ENCODE measurements at places on chromosomes 2 and 18.
A peak's percentile ranks its signal among the peaks of the same experiment; 100 is the strongest.

DNA sequence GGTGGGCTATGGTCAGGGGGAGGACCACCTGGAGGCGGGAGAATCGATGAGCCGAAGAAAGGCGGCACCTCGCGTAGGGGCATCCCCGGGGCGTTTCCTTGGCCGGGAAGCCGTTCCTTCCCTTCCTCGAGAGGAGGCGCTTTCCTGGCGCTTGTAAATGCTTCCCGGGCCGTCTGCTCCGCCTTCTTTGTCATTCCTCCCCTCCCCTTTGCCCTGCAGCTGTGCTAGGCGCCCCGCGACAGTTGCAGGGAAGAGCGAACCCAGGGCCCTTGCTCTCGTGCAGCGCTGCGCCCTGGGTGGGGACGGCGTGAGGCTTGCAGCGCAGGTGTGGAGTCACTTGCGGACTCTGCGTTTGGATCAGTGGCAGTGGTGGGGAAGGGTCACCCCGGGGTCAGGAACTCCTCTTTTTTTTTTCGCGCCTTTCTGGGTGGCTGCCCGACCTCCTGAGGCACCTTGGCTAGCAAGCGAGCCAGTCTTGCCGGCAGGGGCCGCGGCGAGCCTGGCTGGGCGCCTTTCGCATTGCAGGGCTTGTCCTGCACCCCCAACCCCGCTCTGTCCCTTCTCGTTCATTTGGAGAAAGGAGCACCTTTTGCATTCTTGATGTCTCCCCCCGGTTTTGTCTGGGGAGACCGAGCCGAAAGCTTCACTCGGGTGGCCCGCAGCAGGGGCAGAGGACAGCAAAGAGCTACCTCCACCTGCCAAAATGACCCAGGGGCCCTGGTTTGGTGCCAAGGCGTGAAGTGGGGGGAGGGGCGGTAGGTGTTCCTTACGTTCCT is 858 bp downstream of the KCNS3 start:
- peak; percentile 26 for DNase-seq

DNA sequence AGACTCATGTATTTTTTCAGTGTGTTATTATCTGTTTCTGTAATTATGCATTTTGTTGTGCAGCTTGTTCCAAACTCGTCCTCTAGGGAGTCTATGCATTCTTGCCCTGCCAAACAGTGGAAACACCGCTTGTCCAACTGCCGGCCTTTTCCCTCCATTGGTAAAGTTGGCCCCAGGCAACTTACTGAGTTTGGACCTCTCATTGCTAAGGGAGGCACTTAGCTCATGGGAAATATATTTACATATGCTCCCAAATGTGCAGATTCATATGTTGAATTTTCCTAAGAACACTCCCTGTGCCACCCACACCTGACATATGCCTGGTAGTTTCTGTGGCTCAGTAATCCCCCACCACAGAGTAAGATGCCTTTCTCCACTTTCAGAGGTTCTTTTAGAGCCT is 98.0 kb downstream of the TMEM185B start:
- DNase-seq = no peak

DNA sequence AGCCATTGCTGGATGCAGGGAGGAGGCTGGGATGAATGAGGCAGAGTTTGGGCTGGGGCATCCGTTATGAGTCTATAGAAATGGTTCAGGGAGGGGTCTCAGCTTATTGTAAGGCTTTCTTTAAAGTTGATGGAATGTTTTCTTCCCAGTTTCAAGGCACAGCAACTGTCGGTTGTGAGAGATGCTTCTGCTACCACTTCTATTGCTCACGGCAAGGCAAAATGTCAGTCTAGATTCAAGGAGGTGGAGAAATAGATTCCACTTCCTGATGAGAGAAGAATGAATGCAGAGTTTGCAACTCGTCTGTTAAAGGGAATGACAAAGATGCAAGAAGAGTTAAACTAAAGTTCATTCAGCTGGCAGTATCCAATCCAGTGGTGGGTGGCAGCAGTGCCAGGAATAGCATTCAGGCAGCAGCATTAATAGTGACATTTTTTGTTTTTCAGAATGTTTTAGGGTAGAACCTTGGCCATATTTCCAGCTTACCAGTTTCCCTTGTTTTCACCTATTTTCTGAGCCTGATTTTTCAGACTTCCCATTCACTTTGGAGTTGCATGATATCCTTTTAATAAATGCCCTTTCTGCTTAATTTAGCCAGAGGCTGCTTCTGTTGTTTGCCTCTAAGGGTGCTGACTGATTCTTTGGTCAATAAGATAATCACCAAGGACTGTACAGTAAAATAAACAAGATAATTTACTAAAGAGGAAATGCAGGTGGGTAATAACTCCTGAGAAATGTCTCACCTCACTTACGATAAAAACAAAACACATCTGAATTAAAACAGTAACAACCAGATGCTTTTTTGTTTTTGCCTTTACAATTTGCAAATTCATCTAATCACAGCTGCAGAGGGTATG is 138.4 kb downstream of the RPIA start:
- no peak for DNase-seq

GRCh38 chr2:27390822-27391679 is 10.5 kb upstream of the ZNF513 start:
- no peak for DNase-seq

GRCh38 chr18:51170664-51171063 is 26.8 kb downstream of the MEX3C start:
- no peak for DNase-seq

DNA sequence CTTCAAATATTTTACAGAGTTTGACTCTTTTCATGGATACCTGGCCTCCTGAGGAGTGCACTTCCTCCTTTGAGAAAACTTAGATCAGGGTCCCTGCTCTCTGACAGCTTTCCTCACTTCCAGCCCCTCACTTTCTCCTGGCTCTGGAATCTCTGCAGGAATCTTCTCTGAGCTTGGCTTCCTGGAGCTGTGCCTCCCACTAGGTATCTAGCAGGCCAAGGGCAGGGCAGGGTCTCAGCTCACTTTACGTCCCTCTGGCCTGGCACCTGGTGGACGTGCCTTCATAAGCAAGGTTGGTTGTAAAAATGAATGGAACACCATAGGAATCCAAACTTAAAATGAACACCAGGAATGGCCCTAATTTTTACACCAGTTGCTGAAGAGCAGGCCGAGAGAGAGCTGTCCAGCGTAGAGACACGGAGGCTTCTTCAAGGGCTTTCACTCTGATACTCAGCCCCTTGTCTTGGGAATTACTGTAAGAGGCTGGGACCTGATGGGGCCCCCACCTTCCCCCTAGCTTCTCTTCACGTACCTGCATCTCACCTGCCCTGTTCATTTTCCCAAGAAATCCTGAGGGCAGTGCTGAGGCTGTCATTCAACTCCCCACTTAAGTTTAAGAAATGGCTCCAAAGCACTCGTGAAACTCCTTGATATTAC is 426.9 kb upstream of the ID2 start:
- DNase-seq = no peak

DNA sequence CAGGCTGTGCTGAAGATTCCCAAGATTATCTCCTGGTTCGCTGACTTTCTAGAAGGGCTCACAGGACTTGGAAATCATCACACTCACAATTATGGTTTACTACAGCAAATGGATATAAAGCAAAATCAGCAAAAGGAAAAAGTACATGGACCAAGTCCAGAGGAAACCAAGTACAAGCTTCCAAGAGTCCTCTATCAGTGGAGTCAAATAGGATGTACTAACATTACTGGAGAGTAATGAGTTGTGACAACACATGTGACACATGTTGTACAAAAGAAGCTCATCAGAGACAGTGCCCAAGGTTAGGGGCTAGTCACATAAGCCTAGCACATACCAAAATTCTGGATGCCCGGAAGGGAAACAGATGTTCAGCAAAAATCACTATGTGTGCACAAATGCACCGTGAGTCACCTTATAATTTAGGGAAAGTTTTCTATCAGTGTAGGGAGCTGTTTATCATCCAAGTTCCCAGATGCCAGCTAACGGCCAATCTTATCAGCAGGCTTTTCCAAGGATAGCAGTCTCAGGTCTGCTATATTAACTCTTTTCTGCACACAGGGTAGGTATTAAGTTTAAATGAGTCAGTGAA is 9.5 kb downstream of the TMEM237 start:
- DNase-seq = no peak

- DNase-seq = no peak
Measured at GRCh38 chr2:49162151-49162550, 7.8 kb upstream of the FSHR start.

DNA sequence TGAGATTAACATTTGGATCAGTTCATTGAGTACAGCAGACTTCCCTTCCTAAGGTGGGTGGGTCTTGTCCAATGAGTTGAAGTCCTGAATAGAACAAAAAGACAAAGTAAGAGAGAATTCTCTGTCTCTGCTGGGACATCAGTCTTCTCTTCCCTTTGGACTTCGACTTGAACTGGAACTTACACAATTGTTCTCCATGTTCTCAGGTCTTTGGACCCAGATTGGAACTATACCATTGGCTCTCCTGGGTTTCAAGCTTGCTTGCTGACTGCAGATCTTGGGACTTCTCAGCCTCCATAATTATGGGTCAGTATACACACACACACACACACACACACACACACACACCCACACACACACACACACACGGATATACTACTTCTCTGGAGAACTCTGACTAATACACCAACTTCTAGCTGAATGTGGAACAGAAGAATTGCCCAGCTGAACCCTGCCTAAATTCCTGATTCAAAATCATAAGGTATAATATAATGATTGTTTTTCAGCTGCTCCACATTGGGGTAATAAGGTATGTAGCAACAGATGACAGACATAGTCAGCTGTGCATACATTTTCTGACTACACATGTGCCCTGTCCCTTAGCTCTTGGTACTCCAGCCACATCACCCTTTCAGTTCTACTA is 214.0 kb downstream of the TGIF1 start:
- no peak for DNase-seq

DNA sequence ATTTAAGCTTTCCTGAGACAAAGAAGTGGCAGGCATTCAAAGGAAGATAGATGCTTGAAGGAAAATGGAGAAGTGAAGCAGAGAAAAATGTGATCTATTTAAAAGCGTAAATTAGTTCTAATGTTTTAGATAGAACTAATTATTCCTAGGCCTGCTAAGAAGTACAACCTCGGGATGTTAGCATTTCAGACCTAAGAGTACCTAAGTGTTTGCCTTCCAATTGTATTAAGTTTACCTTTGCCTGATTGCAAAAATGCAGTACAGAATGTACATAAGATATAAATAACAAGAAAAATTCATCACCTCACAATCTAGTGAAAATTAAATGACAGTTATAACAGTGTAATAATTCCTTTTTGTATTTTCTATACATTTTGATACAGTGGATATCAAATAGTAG is 71.1 kb upstream of the HNMT start:
- no peak for DNase-seq

- DNase-seq = no peak
Measured at GRCh38 chr2:104708967-104709366, 144.9 kb upstream of the POU3F3 start.

DNA sequence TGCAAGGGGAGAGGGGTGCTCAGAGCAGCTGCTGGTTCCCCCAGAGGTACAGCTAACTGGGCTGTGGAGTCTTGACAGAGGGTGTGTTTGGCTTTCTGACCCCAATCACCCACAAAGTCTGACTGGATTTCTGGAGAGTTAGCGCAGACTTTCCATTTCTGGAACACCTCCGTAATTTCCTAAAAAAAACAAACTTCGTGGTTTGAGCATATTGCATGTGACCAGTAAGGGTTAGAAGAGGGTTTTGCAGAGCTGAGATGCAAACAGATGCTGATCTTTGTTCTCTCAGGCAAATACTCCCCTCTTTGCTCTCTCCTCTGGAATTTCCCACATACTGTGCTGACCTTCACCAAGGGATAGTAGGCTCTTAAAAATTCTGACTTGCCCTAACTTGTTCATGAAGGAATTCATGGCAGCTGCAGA is 44.5 kb upstream of the TMEM247 start:
- no peak for DNase-seq

- DNase-seq = no peak
Measured at GRCh38 chr2:197263077-197263476, 47.5 kb downstream of the ANKRD44 start.

GRCh38 chr2:118726821-118727220 is 120.6 kb downstream of the EN1 start:
- no peak for DNase-seq

DNA sequence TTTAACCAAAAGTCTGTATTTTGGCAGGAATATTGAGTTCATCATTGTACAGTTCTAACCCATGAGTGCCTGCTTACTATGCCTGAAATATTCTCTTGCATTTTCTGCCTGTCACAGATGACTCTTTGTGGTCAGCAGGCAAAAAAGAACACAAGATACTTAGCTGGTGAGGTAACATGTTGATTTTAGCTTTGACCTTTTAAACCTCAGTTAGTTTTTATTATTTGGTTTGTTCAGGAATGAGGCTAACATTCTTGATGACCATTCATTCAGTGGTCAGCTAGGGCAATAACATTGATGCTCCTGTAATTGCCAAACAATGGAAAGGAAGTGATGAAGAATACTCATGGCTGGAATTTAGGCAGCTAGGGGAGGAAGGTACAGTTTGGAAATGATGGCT is 491.2 kb downstream of the PIK3C3 start:
- DNase-seq = no peak

GRCh38 chr18:42891705-42892104 is 223.8 kb downstream of the RIT2 start:
- no peak for DNase-seq

GRCh38 chr2:46798041-46798440 is 117.6 kb downstream of the MCFD2 start:
- no peak for DNase-seq

- DNase-seq = no peak
Measured at GRCh38 chr18:47932603-47933002, 2.1 kb upstream of the SMAD2 start.

DNA sequence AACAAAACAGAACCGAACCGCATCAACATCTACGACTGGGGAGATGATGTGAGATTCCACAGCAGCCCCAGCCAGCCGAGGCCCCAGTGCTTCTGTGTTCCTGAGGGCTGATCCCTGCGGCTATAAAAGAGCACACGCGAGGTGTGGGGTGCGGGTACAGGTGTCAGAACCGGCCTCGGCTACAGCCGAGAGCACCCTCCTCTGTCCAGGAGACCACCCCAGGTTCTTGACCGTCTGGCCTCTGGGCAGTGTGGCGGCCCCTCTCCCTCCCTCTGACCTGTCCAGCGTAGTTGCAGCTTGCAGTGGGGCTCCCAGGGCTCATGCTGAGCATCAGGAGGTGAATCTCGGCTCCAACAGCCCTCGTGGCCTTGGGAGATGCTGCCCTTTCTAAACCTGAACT is 23.7 kb downstream of the RTP5 start:
- no peak for DNase-seq

- DNase-seq = no peak
Measured at GRCh38 chr2:114091010-114091409, 201.1 kb downstream of the ACTR3 start.
